ENCODE measurements at places on chromosomes 16 and 17.

DNA sequence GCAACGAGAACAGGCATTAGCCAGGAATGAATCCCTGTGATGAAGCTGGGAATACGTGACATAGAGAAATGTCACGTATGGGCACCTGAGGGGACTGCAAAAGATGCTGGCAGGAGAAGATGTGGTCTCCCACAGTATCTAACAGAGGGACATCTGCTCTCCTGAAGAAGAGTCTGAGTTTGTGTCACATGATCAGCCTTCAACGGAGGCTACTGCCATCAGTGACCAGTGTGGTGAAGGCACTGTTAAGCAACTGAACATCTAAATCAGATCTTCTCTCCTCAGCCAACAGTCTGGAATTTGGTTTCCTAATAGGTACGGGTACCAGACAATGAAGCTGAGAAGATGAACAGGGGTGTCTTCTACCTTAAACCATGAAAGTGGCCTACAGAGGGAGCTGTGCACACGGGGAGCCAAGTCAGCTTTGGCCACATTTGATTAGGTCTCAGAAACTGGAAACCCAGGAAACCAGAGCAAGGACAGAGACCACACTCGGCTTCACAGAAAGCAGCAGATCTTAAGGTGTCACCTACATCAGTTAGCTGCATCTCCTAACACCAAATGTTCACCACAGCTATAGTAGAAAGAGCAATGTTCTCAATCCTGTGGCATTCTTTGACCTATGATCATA is 41.8 kb downstream of the BRD7 start:
- DNase-seq, result peak; percentile 18

DNA sequence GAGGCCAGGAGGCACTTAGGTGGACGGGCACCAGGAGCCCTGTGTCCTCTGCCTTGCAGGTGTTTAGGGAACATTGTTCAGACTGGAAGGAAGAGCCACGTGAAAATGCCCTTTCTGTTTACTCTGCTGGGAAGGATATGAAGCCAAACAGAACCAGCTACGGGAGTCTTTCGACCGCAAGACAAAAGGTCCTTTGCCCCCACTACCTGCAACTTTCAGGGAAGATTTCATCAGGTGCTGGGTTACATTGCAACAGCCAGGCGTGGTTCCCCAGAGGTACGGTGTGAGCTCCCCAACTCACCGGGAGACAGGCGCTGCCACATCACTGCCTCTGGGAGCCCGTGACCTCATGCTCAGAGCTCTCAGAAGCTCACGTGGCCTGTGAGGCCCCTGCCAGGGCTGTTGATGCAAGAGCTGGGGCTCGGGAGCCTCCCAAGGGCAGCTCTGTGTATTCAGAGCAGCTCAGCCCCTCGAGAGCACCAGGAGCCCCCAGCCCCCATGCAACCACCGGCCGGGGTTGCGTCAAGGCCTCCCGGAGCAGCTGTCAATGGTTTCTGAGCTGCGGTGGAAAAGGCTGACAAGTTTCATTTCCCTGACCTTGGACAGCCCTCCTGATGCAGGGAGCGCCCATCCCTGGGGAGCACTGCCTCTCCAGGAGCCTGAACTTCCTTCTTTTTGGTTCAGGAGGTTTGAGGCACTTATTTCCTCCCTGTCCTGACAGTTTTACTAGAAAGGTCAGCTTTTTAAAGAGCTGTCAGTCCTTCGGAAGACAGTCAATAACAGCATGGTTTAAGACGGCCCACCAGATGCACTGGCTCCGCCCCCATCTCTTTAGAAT is 42.1 kb downstream of the TBC1D16 start:
- DNase-seq, result no peak

- DNase-seq, result no peak
Observed at GRCh38 chr17:78127239-78127887, 1.2 kb downstream of the TMC6 start.

DNA sequence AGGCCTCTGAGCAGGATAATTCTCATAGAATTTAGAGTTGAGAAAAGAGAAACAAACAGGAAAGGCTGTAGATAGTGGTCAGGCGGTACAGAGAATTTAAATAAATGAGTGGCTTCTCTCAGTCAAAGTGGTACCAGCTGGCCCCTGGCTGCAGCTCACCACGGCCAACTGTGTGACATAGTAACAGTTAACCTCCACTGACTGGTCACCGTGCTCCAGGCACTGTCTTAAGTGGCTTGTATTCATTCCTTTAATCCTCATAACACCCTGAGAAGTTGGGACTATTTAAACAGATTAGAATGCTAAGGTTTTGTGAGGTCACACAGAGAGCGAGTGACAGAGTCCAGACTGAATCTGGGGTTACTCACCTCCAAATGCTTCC is 108.9 kb downstream of the GNAO1 start:
- no peak for DNase-seq

GRCh38 chr16:56639045-56639444 is 579 bp downstream of the MT1A start:
- no peak for DNase-seq

GRCh38 chr17:49344914-49345313 is 17.1 kb downstream of the ZNF652 start:
- no peak for DNase-seq

GRCh38 chr16:24002619-24003018 is 166.8 kb downstream of the PRKCB start:
- no peak for DNase-seq

DNA sequence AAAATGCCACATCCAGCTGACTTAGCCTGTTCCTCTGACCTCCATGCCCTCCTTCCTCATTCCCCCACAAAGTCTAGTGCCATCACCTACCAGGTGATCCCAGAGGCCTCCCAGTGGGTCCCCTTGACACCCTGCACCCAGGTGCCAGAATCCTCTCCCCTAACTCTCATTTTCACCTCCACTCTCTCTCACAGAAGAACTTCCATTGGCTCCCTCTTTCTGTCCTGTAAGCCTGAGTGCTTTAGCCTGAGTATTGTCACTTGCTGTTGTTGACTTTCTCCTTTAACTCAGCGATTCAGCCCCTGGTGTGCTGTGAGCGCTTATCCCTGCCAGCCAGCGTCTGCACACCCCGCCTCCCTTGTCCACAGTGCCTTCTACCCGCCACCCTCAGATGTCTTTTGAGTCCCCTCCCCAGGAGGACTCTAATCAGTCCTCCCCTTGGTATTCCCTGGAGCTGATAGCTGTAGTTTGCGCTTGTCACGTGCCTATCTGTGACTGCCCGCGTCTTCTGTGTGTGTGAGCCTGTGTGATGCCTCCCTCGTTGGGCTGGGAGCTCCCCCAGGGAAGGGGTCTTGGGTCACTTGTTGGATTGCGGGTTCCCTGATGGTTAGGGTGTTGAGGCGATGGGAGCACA is 31.9 kb downstream of the ARHGAP23 start:
- DNase-seq, result no peak

GRCh38 chr16:89482150-89482816 is 8.1 kb downstream of the ANKRD11 start:
- DNase-seq, result no peak

DNA sequence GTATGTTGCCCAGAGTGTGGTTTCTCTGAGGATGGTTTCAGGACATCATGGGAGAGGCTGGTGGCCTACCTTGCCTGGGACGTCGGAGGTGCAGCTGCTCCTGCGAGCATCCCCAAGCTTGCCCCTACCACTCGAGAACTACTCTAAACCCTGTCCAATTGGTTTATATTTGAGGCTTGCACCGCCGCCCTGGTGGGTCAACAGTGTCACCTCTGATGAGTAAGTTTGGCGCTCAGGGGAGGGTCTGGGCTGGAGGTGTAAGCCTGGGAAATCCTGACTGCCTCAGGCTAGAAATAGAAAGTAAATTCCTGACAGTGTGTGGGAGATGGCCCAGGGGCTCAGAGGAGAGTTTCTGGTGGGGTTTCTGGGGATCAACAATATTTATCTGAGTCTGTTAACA is 48.2 kb downstream of the CCDC42 start:
- no peak for DNase-seq

DNA sequence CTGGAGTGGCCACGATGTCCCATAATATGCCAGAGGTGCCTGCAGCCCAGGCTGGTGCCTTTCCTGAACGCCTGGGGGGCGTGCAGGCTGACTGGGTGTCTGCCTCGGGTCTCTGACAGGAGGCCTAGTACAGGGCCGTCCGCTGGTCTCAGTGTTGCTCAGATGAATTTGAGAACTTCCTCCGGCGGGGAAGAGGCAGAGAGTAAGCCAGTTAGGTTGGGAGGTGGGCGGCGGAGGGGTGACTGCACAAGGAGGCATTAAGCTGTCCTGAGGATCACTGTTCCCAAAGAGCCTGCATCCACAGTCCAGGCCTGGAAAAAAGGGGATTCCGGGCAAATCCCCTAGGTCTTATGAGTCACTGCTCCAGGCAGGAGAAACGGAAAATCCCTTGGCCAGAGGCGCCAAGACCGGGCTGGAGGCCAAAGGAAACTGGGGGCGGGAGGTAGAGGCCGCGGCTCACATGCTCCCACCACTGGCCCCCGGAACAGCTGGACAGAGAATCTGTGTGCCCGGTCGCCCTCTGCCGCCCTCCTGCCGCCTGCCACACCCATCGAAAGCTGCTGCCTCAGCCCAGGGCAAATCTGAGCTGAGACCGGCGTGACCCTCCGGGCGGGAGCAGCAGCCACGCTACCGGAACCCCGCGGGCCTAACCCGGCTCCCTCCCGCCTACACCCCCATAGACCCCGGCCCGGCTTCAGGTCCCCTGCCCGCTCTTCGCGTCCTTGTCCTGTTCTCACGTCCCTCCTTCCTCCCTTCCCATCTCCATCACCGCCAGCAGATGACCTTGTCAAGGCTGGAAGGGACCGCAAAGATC is 1.2 kb downstream of the TRIM47 start:
- DNase-seq, result no peak

DNA sequence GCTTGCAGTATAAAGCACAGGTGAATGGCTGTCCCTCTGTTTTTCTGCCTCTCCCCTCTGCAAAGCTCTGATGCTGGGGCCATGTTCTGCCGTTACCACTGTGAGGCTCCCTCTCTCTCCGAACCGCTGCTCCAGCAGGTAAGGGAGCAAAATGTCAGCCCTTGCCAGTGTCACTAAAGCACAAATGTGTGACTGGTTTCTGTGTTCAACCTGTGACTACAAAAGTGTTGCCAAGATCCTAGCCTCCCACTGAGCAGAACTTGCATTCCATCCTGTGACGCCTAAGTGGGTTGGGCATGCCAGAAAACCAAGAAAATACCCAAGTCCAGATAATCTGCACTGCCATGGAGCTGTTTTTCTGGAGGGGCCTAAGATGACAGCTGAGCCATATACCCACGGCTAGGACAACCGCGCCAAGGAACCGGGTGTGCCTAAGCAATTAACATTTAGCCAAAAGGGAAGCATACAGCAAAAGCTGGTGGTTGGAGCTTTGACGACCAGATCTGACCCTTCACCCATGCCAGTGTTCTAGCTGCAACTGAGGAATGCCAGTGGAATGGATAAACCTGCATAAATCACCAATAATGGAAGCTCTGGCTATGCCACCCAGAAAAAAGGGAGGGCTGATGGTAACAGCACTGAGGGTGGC is 35.0 kb downstream of the PSME3IP1 start:
- no peak for DNase-seq

- DNase-seq, result no peak
Observed at GRCh38 chr17:82051776-82052637, at the start of the genes GPS1 and RFNG. Gene GPS1 (plus strand): TSS chr17:82051898. CDS start chr17:82051932, 34 bp downstream. Gene RFNG (minus strand): TSS chr17:82051811. CDS start chr17:82051766, 45 bp downstream.

- no peak for DNase-seq
Observed at GRCh38 chr16:67779256-67780014, 26.9 kb downstream of the RANBP10 start.

GRCh38 chr16:69436896-69437295 is 12.5 kb downstream of the CYB5B start:
- no peak for DNase-seq

DNA sequence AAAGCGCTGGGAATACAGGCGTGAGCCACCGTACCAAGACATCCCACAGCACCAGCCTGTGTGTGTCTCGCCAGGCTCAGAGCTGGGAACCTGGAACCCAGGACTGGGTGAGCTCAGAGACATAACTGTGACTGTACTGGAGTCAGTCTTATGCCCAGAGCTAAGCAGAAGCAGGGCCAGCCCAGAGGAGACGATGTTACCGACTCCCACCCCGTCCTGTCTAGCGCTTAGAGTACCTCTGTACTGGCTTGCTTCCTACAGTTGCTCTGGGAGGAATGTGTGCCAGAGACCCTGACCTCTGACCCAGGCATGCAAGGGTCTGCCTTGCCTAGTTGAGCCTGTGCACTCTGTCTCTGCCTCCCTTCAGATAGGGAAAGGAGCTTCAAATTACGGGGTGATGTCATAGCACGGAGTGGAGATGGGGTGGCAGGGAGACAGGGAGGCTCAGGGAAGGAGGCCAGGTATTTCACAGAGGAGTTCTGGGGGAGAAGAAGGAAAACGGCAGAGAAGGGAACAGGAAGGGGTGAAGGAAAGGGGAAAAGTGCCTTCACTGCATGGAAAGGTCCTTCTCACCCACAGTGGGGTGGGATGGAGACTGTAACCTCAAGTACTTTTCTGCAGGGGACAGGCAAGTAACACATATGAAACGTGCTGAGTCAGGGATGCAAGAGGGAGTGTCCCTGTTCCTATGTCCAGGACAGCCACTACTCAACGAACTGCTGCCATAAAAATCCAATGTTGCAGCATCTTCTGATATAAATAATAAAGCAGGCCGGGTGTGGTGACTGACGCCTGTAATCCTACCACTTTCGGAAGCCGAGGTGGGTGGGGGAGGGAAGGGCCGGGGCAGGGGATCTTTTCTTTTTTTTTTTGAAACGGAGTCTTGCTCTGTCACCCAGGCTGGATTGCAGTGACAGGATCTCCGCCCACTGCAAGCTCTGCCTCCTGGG is 5.8 kb upstream of the ARMC5 start:
- DNase-seq, result no peak

GRCh38 chr17:40290629-40291280 is 3.1 kb downstream of the CDC6 start:
- no peak for DNase-seq

Measured in iPS DF 6.9 (cell line).